WTC11 (cell line): ENCODE measurements at places on chromosomes 2 and 18. TPM values are rescaled to one million over a fixed set of nuclear protein-coding genes. Genes with fewer than 3 reads are reported as not detected.
A peak's percentile ranks its signal among the peaks of the same experiment; 100 is the strongest.

Gene FSHR
- total RNA-seq, result not detected in 3 replicates

Gene RRM2
- 119 to 129 TPM (median 126 TPM) in 3 replicates for total RNA-seq

Gene EMX1
- 3.6 to 4.4 TPM (median 3.8 TPM) in 3 replicates for total RNA-seq

Gene MREG
- total RNA-seq, result 22.4 to 23.8 TPM (median 23.0 TPM) in 3 replicates

Gene IL36A
- not detected in 3 replicates for total RNA-seq

Gene TCF23
- 0.05 to 0.14 TPM (median 0.13 TPM) in 3 replicates for total RNA-seq

Gene ACVR2A
- total RNA-seq, result 11.5 to 13.7 TPM (median 11.7 TPM) in 3 replicates

Gene MC5R
- 0.14 to 0.27 TPM (median 0.15 TPM) in 3 replicates for total RNA-seq

Gene SLC23A3
- total RNA-seq, result 0.41 to 0.59 TPM (median 0.55 TPM) in 3 replicates

Gene CRYGC
- not detected in 3 replicates for total RNA-seq

Gene SPP2
- not detected in 3 replicates for total RNA-seq

Gene KCNS3
- total RNA-seq, result 17.4 to 25.2 TPM (median 18.1 TPM) in 3 replicates

Gene DSG1
- 0.07 to 0.09 TPM in 2 of 3 replicates, not detected in the other for total RNA-seq

Gene REG3G
- total RNA-seq, result 0.20 to 0.39 TPM (median 0.30 TPM) in 3 replicates

Gene FAM110C
- 6.1 to 7.7 TPM (median 7.3 TPM) in 3 replicates for total RNA-seq

Gene CNGA3
- not detected in 3 replicates for total RNA-seq

GRCh38 chr2:133774654-133775015 lies 206.4 kb upstream of the NCKAP5 start:
- no peak for DNase-seq

GRCh38 chr2:176978921-176979320 lies 233.7 kb upstream of the HNRNPA3 start:
- no peak for DNase-seq

- no peak for DNase-seq
Observed at GRCh38 chr2:128940378-128940777, 621.7 kb upstream of the HS6ST1 start.

GRCh38 chr2:157746234-157746950 lies 117.7 kb upstream of the ACVR1C start:
- no peak for DNase-seq

DNA sequence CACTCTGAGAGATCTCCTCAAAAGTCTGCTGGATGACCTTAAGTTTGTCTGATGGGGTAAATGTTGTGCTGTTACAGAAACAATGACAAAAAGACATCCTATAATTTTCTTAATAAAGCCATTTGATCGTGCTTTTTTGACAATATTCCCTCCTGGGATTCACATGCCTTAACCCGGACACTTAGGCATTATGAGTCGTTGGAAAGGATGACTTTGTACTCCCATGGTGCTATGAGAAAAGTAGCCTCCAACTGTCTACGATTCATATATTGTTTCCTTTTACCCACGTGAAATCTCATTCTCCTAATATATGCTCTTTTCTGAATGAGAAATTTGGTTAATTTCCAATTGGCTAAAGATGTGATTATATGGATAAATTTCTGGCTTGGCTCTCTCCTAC lies 6.1 kb upstream of the MPP4 start:
- no peak for DNase-seq

DNA sequence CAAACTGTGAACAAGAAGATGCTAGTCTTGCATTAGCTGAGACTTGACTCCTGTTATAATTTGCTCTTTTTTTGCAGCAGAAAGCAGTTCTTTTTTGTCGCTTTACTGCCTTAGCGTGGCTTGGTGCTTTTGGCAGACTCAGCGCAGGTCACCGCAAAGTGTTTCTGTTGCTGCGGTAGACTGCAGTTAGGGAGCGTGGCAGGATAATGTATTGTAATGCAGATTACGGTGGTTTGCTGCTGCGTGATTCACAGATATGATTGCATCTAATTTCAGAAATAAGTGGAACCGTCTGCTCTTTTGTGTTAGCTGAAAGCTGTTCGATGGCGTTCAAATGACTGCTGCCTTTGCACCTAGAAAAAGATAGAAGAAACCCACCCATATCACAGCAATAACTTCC lies 131.6 kb upstream of the SATB2 start:
- DNase-seq, result no peak

GRCh38 chr2:145079641-145080040 lies 559.7 kb upstream of the ZEB2 start:
- no peak for DNase-seq

- peak; percentile 31 for DNase-seq
Observed at GRCh38 chr2:174333372-174334277, 1.1 kb upstream of the SP9 start.

- DNase-seq, result peak; percentile 65
Observed at GRCh38 chr2:174729797-174730697, 34.2 kb downstream of the CHRNA1 start.

GRCh38 chr2:169110916-169111315 lies 41.6 kb downstream of the DHRS9 start:
- peak; percentile 41 for DNase-seq

GRCh38 chr2:198287706-198288105 lies 483.3 kb downstream of the PLCL1 start:
- no peak for DNase-seq

DNA sequence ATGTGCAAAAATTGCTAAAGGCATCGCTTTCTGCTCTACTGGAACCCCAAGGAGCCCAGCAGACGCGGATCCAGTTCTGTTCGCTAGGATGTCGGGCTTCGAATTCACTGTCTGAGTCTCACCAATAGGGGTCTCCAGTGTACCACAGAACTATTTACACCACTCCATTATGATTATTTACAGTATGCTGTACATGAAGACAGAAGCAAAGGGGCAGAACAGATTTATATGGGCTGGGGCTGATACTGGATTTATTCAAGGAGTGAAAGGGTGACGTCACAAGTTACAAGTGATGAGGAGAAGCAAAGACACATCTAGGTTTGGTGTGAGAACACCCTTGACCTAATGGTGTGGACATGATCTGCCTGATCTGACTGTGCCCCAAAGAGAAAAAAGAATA lies 185.3 kb upstream of the ATP5MC3 start:
- peak; percentile 45 for DNase-seq
